ENCODE measurements at places on chromosomes 16 and 17. TPM values are rescaled to one million over a fixed set of nuclear protein-coding genes. Genes with fewer than 3 reads are reported as not detected.

- peaks cover 34% of the 10 kb centered on the region for H3K36me3 ChIP-seq
- H3K4me1 ChIP-seq, result no peaks in the 10 kb centered on the region
- H3K4me3 ChIP-seq, result no peak overlapping the region
- no peak for DNase-seq
- no peaks in the 10 kb centered on the region for H3K27me3 ChIP-seq
Measured at GRCh38 chr16:19542138-19542821, 13.2 kb upstream of the VPS35L start.

- no peak overlapping the region for H3K4me3 ChIP-seq
- H3K27me3 ChIP-seq, result no peaks in the 10 kb centered on the region
- peaks cover 35% of the 10 kb centered on the region for H3K36me3 ChIP-seq
- no peaks in the 10 kb centered on the region for H3K4me1 ChIP-seq
- DNase-seq, result no peak
- H3K27ac ChIP-seq, result no peak overlapping the region
Measured at GRCh38 chr17:8489841-8490240, 54.2 kb downstream of the NDEL1 start.

- H3K27ac ChIP-seq, result no peak overlapping the region
- DNase-seq, result no peak
- H3K4me3 ChIP-seq, result no peak overlapping the region
- H3K36me3 ChIP-seq, result no peaks in the 10 kb centered on the region
- H3K27me3 ChIP-seq, result peaks cover 4% of the 10 kb centered on the region
Measured at GRCh38 chr16:25726430-25727098, 34.8 kb downstream of the HS3ST4 start.

- peaks cover 56% of the 10 kb centered on the region for H3K4me1 ChIP-seq
- no peak for DNase-seq
- peaks cover 77% of the 10 kb centered on the region for H3K27me3 ChIP-seq
- H3K27ac ChIP-seq, result no peak within 1 kb of the TSS
- no peaks in the 10 kb centered on the region for H3K36me3 ChIP-seq
- H3K4me3 ChIP-seq, result peak within 1 kb of the TSS; percentile 27
Measured at GRCh38 chr17:48615047-48615962, at the start of gene HOXB8. Gene HOXB8 (minus strand): TSS chr17:48615292. CDS start chr17:48614704, 588 bp downstream.

GRCh38 chr16:15817446-15817845, 39.4 kb downstream of the MYH11 start:
- no peaks in the 10 kb centered on the region for H3K4me1 ChIP-seq
- H3K36me3 ChIP-seq, result peaks cover 2% of the 10 kb centered on the region
- DNase-seq, result no peak

DNA sequence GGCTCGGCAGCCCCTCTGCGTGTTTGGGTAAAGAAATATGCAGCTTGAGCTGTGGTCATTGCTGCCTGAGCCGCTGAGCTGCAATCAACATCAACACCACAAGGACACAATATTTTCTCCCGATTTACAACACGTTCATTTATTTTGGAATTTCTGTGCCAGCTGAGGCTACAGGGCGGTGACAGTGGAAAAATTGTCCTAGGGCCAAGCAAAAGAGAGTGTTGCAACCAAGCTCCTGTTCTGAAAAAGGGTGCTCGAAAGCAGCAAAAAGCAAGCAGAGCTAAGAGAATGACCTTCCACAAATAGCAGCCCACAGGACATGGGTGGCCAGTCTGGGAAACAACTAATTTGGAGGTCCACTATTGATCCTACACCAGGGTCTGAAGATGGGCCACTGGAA, 35.4 kb upstream of the NOG start:
- DNase-seq, result no peak
- H3K36me3 ChIP-seq, result no peaks in the 10 kb centered on the region
- H3K4me1 ChIP-seq, result no peaks in the 10 kb centered on the region
- no peaks in the 10 kb centered on the region for H3K27me3 ChIP-seq
- no peak overlapping the region for H3K4me3 ChIP-seq
- no peak overlapping the region for H3K27ac ChIP-seq

DNA sequence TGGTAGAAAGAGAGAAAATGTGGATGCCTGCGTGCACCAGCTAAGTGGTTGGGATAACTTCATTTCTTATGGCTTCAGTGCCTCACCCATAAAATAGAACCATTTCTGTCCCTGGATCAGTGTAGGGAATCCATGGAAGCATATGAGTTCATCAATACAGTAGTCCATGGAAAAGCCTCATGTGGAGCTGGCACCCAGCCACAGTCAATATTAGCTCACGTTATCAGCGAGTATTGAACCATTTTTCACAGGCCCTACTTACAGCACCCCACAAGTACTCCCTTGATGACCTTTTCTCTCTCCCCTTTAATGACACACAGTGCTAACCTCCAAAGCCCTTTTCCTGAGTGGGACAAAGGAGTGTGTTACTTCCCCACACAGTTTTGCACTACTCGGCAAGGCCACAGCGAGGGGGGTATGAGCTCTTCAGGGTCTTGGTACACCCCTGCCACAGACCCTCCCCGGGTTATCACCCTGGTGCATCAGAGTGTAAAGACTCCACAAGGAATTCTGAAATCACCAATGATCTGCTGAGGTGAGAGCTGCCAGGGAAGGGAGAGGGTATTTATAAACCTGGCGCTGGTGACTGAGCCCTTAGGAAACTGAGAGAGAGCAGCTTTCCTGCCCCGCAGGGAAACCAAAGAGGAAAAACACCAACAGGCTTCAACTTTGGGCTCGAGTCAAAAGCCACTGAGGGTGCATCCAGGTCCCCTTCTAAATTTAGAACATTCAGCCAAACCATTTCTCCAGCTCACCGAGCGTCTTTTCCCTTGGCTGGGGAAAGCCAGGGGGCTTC, 36.9 kb downstream of the DYNLRB2 start:
- DNase-seq, result no peak
- H3K4me3 ChIP-seq, result no peak overlapping the region
- H3K27ac ChIP-seq, result no peak overlapping the region
- no peaks in the 10 kb centered on the region for H3K36me3 ChIP-seq

GRCh38 chr17:14334276-14334840, 33.5 kb downstream of the HS3ST3B1 start:
- peaks cover 10% of the 10 kb centered on the region for H3K36me3 ChIP-seq
- no peak for DNase-seq
- H3K4me3 ChIP-seq, result no peak overlapping the region
- no peaks in the 10 kb centered on the region for H3K27me3 ChIP-seq
- H3K27ac ChIP-seq, result peak overlapping the region; percentile 42

DNA sequence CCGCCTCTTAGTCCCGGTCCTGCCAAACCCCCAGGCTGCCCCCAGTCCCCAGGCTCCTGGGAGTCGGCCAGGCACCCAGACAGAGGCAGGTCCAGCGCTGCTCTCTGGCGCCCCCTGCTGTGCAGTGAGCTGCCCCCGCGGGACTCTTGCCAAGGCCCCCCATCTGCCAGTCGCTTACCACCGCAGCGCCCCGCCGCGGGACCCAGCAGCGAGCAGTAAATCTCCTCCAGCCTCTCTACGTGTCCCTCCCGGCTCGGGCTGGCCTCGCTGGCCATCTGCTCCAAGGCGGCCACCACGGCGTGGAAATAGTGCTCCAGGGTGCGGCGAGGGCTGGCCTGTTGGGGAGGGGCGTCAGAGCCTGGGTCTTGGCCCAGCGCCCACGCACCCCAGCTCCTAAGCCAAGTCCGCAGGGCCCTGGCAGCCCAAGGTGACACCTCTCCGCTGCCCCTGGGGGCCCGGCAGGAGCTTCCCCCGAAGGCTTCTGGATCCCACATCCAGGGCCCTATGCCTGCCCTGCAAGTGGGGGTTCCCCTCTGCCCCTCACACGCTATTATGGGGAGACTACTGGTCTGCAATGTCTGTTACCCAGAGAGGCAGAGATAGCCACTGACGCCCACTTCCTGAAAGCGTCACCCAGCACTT, 33.7 kb upstream of the MFSD6L start:
- H3K4me3 ChIP-seq, result no peak overlapping the region
- no peaks in the 10 kb centered on the region for H3K4me1 ChIP-seq
- H3K27me3 ChIP-seq, result no peaks in the 10 kb centered on the region
- no peaks in the 10 kb centered on the region for H3K36me3 ChIP-seq

DNA sequence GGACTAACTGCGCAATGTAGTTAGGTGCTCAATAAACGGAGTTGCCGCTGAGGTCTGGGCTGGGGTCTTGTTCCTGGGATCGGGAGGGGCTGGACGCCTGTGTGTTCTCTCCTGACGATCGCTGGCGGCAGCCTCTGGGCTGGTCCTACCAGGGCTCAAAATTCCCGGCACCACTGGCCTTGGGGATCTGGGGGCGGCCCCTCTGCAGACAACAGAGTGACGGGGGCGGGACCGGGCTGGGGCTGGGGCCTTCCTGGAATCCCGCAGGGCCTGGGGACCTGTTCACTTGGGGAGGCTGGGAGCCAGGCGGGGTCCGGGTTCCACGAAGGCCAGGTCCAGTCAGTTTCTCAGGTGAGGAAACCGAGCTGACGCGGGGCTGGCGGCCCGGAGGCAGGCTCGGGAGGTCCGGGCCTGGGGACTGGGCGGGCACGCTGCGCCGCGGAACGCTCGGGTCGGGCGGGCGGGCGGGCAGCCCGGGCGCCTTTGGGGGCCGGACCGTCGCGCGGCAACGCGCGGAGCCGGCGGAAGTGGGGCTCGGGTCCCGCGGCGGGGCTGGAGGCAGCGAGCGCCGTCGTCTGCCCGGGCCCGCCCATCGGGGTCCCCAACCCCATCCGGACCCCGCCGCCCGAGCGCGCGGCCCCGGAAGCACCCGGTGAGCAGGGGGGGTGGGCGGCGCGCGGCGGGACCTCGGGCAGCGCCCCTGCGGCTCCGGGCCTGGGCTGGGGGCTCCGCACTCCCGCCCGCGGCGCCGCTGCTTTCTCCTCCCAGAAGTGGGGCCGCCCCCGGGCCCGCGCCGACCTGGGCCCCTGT, at the start of gene PIGQ:
Gene PIGQ, plus strand, starts transcription at position 524 of the 810 bp plus-strand sequence. CDS start 4,107 bp downstream, outside the sequence.
- peak; percentile 67 for DNase-seq
- H3K27ac ChIP-seq, result peak within 1 kb of the TSS; percentile 90
- H3K4me1 ChIP-seq, result peaks cover 29% of the 10 kb centered on the region
- no peaks in the 10 kb centered on the region for H3K27me3 ChIP-seq
- H3K36me3 ChIP-seq, result no peaks in the 10 kb centered on the region
- peak within 1 kb of the TSS; percentile 86 for H3K4me3 ChIP-seq

- DNase-seq, result no peak
- no peaks in the 10 kb centered on the region for H3K36me3 ChIP-seq
Measured at GRCh38 chr16:66287416-66287815, 79.1 kb upstream of the CDH5 start.

DNA sequence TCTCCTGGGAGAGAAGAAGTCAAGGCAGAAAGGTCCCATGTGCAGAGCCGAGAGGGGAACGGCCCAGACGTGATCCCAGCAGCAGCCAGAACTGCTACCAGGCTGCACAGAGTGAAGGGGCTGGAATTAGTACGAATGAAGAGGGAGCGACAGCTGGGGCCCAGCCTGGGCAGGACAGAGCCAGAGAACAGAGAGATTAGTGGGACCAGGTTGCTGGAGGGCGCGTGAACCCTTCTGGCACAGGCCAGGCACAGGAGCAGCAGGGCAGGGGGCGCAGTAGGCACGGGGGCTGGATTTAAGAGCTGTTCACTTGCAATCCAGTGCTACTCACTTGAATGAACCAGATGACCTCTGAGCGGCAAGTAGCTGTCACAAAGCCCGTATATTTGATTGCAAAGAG, 66.9 kb downstream of the PLXDC1 start:
- no peaks in the 10 kb centered on the region for H3K27me3 ChIP-seq
- H3K4me3 ChIP-seq, result no peak overlapping the region
- H3K4me1 ChIP-seq, result peaks cover 5% of the 10 kb centered on the region
- no peaks in the 10 kb centered on the region for H3K36me3 ChIP-seq
- no peak for DNase-seq

The VASN gene
- total RNA-seq, result not detected

The TLCD2 gene
- total RNA-seq, result 0.05 TPM

The STAC2 gene
- total RNA-seq, result not detected

The SPATA32 gene
- total RNA-seq, result 0.12 TPM

The BCAR1 gene
- total RNA-seq, result 0.81 TPM

The SMTNL2 gene
- total RNA-seq, result not detected

The KRTAP1-1 gene
- total RNA-seq, result not detected

The KRTAP4-1 gene
- total RNA-seq, result not detected

The KRT9 gene
- total RNA-seq, result not detected

The DOC2A gene
- total RNA-seq, result 0.86 TPM

The FAM234A gene
- total RNA-seq, result 25.9 TPM

The SERPINF2 gene
- not detected for total RNA-seq

The GPRC5B gene
- total RNA-seq, result 0.55 TPM

The CFAP97D1 gene
- not detected for total RNA-seq
